ENCODE measurements at places on chromosomes 1 and 21. TPM values are rescaled to one million over a fixed set of nuclear protein-coding genes. Genes with fewer than 3 reads are reported as not detected.

DNA sequence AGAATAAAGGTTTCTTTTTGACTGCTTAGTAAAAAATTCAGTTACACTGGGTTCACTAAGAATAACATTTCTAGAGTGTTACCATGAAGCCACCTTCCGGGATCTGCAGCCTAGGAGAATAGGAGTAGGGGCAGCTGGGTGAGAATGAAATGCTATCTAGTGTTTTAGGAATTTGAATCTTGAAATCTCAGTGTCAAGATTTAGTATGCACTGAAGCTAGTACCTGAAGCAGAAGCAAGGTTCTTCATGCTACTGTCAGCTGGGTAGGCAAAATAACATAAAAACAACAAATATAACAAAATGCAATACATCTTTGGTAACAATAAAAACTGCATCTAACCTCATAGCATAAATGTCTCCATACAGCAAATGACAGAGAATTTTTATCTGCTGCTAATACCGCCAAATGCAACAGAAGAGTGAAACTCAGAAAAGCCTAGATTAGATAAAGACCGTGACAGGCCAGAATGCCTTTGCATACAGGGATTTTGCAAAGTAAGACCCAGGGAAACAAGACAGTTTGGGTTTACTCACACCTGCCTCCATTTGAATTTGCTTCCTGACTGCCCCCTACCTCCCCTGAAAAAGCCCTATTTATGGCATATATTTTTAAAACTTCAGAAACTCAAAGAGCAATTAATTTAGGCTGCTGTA lies 58.2 kb downstream of the GADD45A start:
- DNase-seq, result no peak

GRCh38 chr1:21927533-21928237 lies 9.4 kb downstream of the HSPG2 start:
- peak; percentile 91 for DNase-seq

- no peak for DNase-seq
Observed at GRCh38 chr1:19179597-19180264, 30.3 kb downstream of the UBR4 start.

DNA sequence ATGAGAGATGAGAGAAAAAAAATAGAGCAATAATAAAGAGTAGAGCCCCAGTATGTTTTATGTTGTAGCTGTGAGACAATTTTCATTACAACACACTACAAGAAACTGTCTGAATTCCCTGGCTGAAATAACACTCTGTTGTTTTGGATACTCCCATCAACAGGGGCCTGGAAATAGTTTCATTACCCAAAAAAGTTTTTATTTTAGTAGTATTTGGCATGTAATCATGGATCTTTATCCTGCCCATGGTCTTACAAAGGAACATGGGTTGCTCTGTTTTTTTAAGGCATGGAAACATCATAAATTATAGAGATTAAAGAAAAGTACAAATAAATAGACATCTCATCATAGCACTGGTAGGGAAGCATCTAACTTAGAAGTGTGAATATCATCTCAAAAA lies 56.3 kb downstream of the GNG12 start:
- DNase-seq, result no peak

Gene GSTM5
- total RNA-seq, result 16.7 TPM

DNA sequence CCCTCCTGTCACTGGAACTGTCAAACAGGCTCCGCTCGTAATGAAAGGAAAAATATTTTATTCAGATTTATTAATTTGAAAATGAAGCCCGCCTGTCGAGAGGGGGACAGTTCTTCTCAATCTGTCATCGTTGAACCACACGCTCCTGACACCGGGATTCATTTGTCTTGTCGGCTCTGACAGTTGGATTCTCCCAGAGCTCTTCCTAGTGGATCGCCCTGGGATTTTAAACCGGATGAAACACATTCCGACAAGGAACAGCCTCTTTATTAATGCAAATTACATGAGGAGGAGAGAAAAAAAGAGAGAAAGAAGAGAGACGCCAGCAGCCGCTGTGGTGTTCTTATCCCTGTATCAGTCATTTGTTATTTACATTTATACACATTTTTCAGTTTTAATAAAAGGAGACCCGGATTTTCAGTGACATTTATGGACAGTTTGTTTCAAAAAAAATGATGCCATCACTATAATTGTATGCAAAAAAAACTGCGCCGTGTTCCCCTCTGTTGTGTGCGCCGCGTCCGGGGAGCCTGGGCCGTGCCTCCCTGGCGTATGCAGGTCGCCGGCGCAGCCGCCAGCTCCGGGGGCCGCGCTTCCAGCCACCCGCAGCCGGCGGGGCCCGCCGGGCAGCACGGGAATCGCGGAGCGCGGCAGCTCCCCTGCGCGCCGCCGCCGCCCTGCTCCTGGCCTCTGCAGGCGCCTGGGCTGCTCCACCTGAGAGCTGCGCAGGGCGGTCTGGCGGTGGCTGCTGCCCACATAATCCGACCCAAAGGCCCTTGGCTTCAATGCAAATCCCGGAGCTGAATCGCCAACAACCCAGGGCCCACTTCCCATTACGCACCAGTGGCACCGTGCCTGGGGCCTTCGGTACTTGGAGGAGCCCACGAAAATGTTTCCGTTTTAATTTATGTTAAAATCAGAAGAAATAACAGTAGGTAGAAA lies 237.9 kb upstream of the PBX1 start:
- peak; percentile 72 for DNase-seq

DNA sequence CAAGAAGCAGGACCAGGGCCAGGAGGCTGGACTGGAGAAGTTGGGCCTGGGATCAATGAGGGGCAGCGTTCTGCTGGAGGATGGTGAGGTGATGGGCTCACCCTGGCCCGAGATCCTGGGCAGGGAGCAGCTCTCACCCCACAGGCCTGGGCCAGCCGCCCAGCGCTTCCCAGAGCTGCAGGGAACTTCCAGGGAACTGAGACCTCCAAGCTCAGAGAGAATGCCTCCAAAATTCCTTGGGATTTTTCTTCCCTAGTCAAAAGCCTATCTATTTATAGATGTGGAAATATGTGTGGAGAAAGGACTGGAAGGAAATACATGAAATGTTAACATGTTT lies 121.2 kb downstream of the SPSB1 start:
- DNase-seq, result no peak

DNA sequence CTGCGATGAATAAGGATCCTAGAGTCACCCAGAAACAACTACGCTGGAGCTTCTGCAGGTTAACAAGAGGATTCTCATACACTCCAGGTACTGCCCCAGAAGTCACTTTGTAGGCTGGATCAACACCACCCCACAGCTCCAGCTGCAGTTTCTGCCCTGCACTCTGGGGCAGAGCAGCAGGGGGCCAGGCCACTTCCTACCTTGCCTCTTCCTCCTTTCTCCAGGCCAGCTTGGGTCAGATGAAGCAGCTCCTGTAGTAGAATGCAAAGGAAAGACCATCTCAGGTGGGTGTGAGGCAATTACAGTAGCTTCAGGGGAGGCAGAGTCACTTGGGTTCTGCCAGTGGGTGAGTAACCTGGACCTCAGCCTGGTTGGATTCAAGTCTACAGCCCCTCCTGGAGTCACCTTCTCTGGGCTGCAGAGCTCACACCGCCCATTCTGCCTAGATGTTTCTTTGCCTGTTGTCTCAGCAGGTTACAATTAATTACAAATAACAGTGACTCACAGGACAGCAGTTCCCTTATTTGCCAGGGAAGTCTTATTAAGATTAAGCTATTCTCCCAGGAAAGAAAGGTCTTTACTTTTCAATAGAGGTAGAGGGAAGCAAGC lies 24.4 kb upstream of the BCAR3 start:
- no peak for DNase-seq

Gene CPLANE2
- 5.2 TPM for total RNA-seq

DNA sequence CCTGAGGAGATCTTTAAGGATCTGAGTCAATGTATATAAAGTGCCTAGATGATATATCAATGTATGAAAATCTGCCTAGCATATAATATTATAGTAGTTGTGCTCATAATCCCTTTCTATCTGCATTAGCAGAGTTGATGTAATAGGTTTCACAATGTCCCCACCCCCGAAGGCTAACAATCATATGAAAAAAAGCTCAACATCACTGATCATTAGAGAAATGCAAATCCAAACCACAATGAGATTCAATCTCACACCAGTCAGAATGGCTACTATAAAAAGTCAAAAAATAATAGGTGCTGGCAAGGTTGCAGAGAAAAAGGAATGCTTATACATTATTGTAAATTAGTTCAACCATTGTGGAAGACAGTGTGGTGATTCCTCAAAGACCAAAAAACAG lies 147.8 kb upstream of the DPT start:
- no peak for DNase-seq

Gene LGR6
- 0.43 TPM for total RNA-seq

Gene WNT4
- total RNA-seq, result 0.10 TPM
